Stimulated activated CD4-positive, alpha-beta T cell treated with anti-CD3 and anti-CD28 coated beads, Interleukin-15, amount 100 ng/mL, for 1 hour (primary cell): ENCODE measurements at places on chromosomes 5 and 9.

GRCh38 chr5:125151150-125151900, 404.9 kb upstream of the ZNF608 start:
- DNase-seq = no peak

- no peak for DNase-seq
Observed at GRCh38 chr9:129456549-129457324, 164.2 kb downstream of the C9orf50 start.

GRCh38 chr5:43643327-43643726, 40.3 kb downstream of the NNT start:
- DNase-seq = no peak

DNA sequence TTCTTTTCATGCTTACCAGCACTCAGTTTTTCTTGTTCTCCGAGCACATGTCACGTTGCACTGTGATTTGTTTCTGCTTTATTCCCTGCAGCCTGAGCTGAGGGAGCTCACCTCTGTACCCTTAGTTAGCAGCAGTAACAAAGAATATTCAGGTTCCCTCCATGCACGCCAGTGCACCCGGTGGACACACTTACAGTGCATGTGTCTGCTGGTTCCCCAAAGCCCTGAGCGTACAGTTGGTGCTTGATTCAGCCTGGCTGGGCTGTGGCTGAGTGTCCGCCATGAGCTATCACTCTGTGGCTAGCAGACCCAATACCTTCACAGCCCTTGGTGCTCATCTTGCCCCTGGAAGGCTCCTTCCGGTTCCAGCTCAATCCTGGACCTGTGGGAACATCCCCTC, 93.5 kb downstream of the MVB12B start:
- DNase-seq = no peak

DNA sequence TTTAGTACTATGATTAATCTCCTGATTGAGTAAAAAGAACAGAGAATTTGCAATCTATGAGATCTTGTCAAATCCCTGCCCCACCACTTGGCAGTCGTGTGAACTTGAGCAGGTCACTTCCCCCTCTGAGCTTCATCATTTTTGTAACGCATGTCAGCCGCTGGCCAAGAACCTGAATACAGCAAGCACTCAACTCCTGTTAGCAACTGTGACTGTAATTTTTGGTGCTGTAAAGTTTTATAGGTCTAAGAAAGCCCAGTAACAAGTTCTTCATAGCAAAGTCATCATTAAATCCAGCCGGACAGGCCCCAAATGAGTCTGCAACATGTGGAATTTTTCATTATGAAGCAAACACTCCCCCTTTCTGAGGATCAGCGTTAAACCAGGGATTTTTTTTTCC, 49.4 kb downstream of the DRD1 start:
- no peak for DNase-seq

GRCh38 chr5:169307646-169308045, 6.7 kb upstream of the SLIT3 start:
- DNase-seq = no peak

GRCh38 chr9:108103046-108103693, 613.6 kb upstream of the KLF4 start:
- DNase-seq = no peak

DNA sequence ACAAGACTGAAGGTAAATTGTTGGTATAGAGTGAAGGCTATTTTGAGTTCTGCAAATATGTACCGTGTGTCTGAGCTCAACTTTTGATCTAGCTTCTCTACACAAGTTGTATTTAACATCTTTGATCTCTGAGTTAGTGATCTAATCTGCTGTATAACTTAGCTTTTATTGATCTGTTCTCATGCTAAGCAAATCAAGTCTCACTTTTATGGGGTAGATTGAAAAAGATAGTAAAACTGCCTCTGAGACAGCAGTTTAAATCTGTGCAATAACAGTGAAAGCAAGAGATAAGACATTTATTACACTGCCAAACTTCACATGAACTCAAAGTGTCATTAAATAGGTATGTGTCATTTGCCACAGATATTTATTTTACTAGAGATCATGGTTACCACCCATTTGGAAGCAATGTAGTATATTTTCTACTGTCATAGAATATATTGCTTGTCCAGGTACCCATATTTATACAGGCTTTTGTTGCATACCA, 477.3 kb downstream of the ISL1 start:
- no peak for DNase-seq

- no peak for DNase-seq
Observed at GRCh38 chr5:151745071-151745705, 13.2 kb downstream of the ATOX1 start.

- DNase-seq = no peak
Observed at GRCh38 chr5:73346878-73347408, 101.6 kb downstream of the FOXD1 start.

GRCh38 chr5:59813761-59814536, 79.6 kb downstream of the PDE4D start:
- DNase-seq = no peak

DNA sequence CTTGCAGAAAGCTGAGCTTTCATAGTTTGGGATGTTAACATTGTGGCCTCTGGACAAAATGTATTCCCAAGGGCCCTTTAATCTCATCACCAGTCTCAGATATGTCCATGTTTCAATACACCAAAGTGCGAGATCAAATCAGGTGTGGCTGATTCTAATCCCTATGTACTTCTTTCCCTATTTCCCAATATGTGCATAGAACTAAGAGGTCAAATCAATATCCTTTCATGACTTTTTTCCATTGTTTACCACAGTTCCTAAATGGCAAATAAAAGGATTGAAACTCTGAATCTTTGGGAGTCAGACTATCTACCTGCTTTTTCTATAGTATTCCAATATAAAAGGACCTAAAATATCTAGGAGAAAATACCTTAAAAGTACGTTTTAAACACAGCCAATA, 105.0 kb downstream of the FBXO38 start:
- DNase-seq = no peak

DNA sequence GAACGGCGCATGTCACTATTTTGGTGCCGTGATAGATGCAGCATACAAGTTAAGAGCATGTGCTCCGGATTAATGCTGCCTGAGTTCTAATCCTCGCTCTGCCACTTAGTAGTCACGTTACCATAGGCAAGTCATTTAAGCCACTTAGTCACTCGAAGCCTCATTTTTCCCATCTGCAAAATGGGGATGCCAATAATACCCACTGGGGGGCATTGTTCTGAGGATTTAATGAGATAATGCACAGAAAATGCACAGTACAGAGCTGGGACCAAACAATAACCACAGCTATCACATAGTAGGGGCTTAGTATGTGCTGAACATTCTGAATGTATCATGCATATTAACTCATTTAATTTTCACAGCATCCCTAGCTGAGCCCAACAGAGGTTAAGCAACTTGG, 9.1 kb downstream of the NIPAL4 start:
- no peak for DNase-seq

GRCh38 chr9:111301195-111301594, 28.8 kb downstream of the OR2K2 start:
- DNase-seq = no peak

DNA sequence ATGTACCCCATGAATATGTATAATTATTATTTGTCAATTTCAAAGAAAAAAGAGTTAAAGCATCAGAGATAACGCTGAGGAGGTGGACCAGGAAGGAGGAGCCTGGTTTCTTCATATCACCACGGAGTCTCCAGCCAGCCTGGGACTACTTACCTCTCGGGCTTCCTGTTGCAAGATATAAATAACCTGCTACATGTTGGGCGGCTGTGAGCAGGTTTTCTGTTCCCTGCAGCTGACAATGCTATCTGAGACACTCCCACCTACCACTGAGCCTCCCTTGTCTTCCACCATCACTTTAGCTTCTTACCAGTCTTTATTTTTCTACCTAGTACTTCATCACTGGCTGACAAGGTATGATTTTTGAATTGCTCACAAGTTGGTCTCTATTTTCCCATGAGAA, 102.7 kb upstream of the CPEB4 start:
- no peak for DNase-seq

DNA sequence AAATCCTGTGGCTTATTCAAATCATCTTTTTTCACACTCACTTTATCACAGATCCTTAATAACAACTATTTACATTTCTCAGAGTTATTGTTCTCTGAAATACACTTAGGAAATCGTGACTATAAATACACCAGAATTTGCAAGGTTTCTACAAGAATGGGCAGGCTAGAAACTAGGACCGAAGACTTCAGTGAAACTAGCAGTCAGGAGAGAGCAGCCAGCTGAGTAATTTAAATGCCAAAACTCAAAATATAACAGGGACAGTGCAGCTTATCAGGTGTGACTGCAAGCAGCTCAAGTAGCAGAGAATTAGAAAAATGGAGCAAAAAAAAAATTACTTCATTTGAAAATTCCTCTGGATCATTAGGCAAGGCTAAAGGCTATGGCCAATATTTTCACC, 719.3 kb upstream of the ZNF608 start:
- DNase-seq = no peak

GRCh38 chr5:33210978-33211377, 229.8 kb upstream of the TARS1 start:
- no peak for DNase-seq

DNA sequence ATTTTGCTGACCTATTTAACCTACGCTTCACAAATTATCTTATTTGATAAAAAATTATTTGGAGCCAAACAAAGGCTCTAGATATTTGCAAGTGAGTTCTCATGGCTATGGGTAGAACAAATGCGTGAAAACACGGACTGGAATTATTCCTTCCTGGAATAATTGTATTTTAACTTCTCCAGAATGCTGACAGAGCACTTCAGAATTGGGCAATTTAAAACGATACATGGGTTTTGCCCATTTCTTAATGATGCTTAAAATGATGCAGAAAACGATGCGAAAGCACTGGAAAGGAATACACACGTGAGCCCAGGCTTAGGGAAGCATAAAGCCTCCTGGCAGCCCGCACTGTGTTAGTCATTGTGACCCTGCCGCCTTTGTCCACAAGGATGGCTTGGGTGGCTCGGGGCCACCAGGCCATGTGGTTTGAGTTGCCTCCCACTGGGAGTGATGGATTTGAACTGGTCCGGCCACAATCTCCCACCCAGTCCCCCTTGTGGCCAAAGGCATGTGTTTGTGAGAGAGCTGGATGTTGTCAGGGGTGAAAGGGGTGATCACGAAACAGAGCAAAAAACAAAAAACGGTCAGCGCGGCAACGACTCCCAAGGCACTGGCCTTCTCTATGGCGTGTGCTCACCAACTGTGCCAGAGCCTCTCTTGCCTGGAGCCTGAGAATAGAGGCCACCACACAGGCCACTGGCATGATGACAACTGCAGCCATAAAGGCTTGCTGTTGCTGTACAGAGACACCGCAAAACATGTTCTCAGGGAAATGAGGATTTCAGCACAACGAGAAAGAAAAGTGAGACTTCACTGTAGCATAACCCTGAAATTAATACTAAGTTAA, 234.2 kb upstream of the ADAMTS16 start:
- DNase-seq = no peak

GRCh38 chr5:51345106-51345505, 38.1 kb upstream of the ISL1 start:
- DNase-seq = no peak

DNA sequence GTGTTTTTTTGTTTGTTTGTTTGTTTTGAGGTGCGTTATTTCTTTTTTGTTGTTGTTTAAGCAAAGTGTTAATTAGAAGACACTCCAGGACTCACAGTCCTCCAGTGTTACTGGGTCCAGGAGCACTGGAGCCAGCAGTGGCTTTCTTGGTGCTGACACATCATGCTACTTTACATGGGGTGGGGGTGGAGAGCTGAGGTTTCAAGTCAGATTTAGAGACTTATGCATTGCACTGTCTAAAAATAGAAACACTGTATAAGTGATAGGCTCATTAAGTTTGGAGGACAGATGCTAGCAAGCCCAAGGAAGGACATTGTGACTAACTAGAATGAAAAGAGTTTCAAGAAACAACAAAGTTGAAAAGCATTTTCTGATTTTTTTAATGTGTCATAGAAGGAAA, 2209.2 kb downstream of the MAT2B start:
- no peak for DNase-seq

DNA sequence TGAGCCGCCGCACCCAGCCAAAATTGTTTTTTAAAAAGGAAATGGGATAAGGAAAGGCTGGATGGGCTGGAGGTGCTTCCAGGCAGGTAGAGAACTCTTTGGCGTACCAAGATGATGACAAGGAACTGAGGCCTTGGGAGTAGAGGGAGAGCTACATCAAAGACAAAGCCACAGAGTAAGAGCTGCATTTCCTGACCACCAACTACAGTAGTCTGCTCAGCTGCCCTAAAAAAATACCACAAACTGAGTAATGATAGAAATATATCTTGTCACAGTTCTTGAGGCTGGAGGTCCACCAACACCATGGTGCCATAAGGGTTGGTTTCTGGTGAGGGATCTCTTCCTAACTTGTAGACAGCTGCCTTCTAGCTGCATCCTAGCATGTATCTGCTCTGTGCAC, 8.2 kb downstream of the OR1K1 start:
- no peak for DNase-seq

DNA sequence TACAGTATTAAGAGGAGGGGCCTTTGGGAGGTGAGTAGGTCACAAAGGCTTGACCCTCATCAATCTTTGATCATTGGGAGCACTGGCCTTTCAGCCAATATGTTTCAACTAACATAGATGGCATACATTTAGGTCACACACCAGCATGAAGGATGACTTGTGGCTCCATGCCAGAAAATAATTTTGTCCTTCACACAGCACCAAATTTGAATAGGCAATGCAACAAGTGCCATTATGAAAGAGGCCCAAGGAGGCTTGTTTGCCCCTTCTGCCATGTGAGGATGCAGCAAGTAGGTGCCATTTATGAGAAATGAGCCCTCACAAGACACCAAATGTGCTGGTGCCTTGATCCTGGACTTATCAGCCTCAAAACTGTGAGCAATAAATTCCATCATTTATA, 81.1 kb downstream of the JAKMIP2 start:
- no peak for DNase-seq

DNA sequence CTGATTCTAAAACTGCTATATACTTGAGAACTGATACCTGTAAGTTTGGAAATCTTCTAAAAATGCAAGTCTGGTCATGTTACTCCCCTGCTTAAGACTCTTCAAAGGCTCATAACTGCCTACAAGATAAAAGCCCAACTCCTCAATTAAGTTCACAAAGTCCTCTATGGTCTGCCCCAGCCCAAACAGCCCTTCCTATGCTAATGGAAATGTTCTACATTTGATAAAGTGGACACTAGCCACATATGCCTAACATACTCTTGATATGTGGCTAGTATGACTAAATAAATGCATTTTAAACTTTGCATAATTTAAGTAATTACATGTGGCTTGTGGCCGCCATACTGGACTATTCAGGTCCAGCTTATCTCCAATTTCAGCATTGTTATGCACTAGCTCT, 204.5 kb downstream of the AP3B1 start:
- no peak for DNase-seq

- no peak for DNase-seq
Observed at GRCh38 chr9:132312873-132313272, 41.9 kb downstream of the SETX start.

DNA sequence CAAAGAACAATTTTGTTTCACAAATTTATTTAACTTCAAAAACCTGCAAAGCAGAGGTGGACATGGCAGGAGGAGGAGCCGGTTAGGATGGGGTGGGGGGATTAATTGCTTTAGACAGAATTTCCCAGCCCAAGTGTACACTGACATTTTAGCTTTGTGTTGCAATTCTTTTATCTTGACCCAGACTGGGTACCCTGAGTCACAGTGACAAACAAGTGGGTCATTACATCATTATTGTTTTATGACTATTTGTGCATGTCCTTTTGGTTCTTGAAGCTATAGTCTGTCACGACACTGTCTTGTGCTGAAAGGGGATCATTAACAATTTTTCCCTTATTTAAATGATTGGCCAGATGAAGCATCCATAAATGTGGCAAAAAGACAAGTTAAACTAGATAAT, 84.5 kb upstream of the VCAN start:
- no peak for DNase-seq
